ENCODE measurements at places on chromosomes 7 and 10.

DNA sequence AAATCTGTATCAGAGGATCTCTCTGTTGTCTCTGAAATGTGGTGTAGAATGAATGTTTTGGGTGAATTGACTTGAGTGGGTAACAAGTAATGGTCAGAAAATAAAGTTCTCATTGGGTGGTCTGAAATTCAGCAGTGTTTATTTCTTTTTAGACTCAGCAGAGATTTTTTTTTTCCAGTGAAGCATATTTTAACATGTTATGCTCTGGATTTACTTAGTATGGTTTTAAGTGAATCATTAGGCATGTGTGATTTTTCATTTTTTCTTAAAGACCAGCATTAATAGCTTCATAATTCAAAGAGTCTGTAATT, 63.5 kb downstream of the REEP3 start:
- DNase-seq = no peak

- DNase-seq = no peak
Observed at GRCh38 chr7:139861803-139862202, 32.7 kb downstream of the TBXAS1 start.

DNA sequence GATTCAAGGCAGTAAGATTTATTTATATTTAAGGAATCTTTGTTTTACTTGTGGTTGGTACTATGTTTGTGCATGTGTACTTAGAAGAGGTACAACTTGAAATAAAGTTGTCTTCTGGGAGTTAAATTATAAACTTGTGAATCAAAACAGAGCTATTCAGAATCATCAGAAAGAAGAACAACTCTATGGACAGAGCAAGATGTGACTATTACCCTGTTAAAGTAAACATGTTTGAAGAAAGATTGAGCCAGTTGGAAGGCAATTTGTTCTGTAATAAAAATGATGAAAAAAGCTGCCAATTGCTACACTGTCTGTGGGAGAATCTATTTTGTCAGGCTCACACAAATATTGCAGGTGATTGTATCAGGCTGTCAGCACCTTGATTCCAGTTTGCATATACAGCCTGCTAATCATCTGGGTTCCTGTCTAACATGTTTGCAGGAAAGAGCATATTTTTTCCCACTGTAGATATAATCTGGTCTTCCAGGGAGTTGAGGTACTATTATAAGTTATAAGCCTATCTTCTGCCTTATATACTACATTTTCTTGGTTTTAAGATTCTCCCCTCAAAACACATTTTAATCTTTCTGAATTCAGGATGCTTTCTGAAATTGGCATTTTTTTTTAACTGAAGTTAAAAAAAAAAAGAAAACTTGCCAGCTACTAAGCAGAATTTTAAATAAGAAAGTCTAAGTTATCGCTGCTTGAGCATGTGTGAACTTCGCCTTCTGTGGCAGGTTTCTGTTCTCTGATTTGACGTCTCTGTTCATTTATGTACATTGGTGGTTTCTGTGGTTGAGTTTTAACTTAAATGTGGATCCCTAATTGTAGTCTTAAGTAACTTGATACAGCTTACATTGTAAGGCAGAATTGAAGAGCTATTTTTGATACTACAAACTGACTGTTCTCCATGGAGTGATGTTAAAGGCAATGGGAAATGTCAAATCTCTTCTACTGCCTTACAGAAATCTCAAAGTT, 46.0 kb downstream of the ZNRF2 start:
- DNase-seq = peak; percentile 40

GRCh38 chr7:100875356-100875751, 451 bp downstream of the SRRT start:
- peak; percentile 23 for DNase-seq

- no peak for DNase-seq
Observed at GRCh38 chr7:150826061-150826849, 25.7 kb downstream of the TMEM176A start.

GRCh38 chr10:95517536-95518454, 43.4 kb downstream of the SORBS1 start:
- DNase-seq = no peak

DNA sequence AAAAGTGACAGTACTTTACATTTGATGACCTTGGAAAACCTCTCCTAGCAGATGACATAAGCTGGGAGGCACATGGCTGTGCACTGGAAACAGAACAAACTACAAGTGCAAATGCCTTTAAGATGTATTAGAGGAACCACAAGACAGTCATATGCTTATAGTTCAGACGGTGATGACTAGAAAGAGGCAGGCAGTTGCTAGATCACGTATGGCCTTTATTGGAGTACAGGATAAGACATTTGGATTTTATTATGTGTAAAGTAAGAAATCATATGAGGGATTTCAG, 290.0 kb downstream of the SORCS1 start:
- no peak for DNase-seq

- DNase-seq = no peak
Observed at GRCh38 chr7:6071406-6071805, 40.2 kb downstream of the ANKRD61 start.

DNA sequence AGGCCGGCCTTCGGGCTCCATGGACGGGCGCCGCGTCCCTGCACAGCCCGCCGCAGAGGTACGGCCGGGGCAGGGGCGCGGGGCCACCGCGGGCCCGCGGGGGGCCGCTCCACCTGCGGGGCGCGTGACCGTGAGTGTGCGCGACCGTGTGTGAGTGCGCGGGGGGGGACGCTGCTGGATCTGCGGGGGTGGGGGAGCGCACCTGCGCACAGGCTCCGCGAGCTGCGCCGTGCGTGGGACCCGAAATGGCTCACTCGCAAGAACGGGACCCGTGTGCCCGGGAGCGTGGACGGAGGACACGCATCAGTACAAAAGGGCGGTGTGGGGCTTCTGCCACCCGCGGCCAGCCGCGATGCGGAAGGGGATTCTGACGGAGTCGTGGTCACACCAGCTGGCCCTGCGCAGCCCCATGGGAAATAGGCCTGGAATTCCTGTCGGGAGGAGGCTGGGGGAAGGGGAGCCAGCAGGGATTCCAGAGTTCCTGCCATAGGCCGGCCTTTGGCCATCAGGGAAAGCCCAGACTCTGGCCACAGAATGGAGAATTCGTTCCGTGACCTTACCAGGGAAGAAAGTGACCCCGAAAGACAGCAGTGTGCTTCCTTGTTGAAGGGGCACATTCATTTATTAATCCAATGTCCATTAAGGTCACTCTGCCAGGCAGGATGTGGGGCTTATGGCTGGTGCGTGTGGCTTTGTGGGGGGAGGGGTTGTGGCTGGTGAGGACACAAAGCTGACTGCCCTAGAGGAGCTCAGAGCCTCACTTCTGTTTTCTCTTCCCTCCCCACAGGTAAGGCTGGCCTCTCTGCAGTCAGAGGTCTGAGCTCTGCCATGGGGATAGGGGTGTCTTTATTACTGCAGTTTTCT, 494 bp downstream of the REPIN1 start:
- DNase-seq = peak; percentile 80
